C1 segment of cervical spinal cord (tissue), 14 donors: ENCODE measurements at places on chromosomes 5 and 9.

GRCh38 chr5:123107343-123108244 is 18.6 kb downstream of the PRDM6 start:
- DNase-seq, result no peak

GRCh38 chr5:133307275-133307674 is 255.5 kb downstream of the HSPA4 start:
- DNase-seq, result no peak

- DNase-seq, result no peak
These were observed 574.8 kb downstream of the PSAT1 start for GRCh38 chr9:78871452-78872331.

DNA sequence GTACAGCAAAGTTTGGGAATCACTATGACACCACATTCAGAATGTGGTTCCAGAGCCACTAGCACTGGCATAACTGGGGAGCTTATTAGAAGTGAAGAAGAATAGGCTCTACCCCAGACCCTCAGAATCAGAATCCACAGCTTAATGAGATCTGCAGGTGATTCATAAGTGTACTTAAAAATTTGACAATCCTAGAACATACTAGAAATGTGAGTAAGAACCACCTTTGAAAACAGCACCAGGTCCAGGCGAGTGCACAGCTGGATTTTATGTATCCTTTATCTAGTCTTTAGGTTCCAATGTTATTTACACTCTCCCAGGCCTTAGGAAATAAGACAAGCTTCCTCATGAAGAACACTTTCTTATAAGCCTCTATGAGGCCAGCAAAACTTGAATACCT is 149.0 kb downstream of the NFIB start:
- DNase-seq, result no peak

- DNase-seq, result no peak
These were observed 31.5 kb upstream of the SGCD start for GRCh38 chr5:156295431-156295830.

DNA sequence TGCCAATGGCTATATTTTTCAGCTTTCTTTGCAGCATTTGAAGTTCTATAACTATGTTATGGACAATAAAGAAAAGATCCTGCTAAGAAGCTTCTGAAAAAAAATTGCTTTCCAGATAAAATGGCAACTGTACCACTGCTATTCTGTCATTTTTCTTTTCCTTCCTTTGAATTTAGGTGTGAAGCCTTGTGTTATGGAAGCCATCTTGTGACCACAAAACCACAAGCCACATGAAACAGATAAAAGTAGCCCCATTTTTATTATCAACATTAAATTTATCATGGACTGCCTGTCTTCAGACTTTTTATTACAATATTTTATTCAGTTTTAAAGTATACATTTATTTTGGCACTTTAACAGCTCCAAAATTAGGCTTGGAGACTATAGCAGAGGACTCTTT is 289.9 kb upstream of the ACTBL2 start:
- no peak for DNase-seq

- DNase-seq, result no peak
These were observed 65.2 kb downstream of the RAPGEF1 start for GRCh38 chr9:131674425-131675421.

GRCh38 chr9:94866770-94867169 is 140.3 kb downstream of the AOPEP start:
- no peak for DNase-seq

GRCh38 chr9:14029806-14030374 is 284.1 kb downstream of the NFIB start:
- no peak for DNase-seq

DNA sequence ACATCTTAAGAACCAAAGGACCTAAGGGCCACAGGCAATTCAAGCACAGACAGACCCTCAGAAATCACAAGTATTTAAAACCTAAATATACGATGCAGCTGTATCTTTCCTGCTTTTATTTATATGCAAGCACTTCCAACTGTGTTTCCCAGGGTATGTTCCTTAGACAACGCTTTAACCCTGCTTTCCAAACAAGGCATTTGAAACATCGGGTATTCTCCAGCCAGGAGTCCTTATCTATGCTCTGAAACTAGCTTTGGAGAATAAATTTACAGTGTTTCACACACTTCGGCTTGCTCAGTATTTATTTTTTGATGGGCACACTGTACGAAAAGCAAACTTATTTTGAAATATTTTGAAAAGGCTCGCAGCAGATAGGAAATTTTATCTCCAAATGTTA is 13.5 kb downstream of the NR6A1 start:
- DNase-seq, result no peak

DNA sequence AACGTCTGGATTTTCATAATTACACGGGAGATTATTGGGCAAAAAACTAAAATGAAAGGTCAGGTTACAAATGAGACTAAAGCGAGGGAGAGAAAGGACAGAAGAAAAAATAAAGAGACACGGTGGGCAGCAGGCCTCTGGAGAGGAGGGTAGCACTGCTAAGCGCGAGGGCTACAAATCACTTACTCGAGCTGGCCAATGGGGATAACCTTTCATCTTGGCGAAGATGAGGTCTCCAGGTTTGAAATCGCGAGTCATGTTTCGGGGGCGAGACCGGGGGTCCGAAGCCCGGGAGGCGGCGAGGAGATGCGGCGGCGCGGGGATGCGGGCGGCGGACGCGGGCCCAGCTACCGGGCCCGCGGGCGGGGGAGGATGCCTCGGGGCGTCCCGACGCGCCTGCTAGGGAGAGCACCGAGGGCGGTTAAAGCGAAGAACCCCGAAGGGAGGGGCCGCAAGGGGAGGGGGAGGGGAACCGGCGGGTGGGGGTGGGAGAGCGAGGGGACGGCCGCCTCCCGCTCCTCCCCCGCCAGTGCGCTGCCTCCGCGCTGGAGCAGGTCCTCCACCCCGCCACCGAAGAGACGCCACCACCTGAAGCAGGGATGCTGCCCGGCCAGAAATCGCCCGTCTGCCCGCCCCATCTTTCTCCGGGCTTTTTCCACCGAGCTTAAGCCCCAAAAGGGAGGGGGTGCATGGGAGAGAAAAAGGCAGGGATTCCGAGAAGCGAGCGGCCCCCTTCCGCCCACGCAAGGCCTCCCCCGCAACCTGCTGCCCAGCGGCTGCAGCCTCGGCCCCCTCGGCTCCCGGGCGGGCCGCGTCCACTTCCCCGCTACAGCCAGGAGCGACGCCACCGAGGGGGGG is 610 bp downstream of the PSIP1 start:
- DNase-seq, result peak; percentile 68
